ENCODE measurements at places on chromosomes 5 and 9.
A peak's percentile ranks its signal among the peaks of the same experiment; 100 is the strongest.

- H3K27me3 ChIP-seq, result peaks cover 19% of the 10 kb centered on the region
- no peak overlapping the region for H3K27ac ChIP-seq
- H3K4me3 ChIP-seq, result no peak overlapping the region
- DNase-seq, result no peak
Measured at GRCh38 chr9:87149799-87150198, 202.5 kb upstream of the GAS1 start.

- H3K27ac ChIP-seq, result no peak overlapping the region
- no peaks in the 10 kb centered on the region for H3K36me3 ChIP-seq
- no peaks in the 10 kb centered on the region for H3K27me3 ChIP-seq
- H3K4me3 ChIP-seq, result no peak overlapping the region
- DNase-seq, result no peak
Measured at GRCh38 chr9:136058801-136059302, 36.2 kb downstream of the NACC2 start.

- H3K4me3 ChIP-seq, result no peak overlapping the region
- DNase-seq, result no peak
- H3K27me3 ChIP-seq, result no peaks in the 10 kb centered on the region
- H3K4me1 ChIP-seq, result no peaks in the 10 kb centered on the region
- peaks cover 6% of the 10 kb centered on the region for H3K36me3 ChIP-seq
Measured at GRCh38 chr9:112121633-112122032, 53.5 kb downstream of the SUSD1 start.

GRCh38 chr9:86614871-86615849 lies 260.9 kb upstream of the TUT7 start:
- H3K27me3 ChIP-seq, result no peaks in the 10 kb centered on the region
- H3K4me1 ChIP-seq, result no peaks in the 10 kb centered on the region
- H3K4me3 ChIP-seq, result no peak overlapping the region
- H3K27ac ChIP-seq, result no peak overlapping the region
- no peaks in the 10 kb centered on the region for H3K36me3 ChIP-seq
- DNase-seq, result no peak

GRCh38 chr9:87178302-87178701 lies 231.0 kb upstream of the GAS1 start:
- no peak overlapping the region for H3K4me3 ChIP-seq
- no peaks in the 10 kb centered on the region for H3K4me1 ChIP-seq
- no peaks in the 10 kb centered on the region for H3K36me3 ChIP-seq
- no peaks in the 10 kb centered on the region for H3K27me3 ChIP-seq
- DNase-seq, result no peak

DNA sequence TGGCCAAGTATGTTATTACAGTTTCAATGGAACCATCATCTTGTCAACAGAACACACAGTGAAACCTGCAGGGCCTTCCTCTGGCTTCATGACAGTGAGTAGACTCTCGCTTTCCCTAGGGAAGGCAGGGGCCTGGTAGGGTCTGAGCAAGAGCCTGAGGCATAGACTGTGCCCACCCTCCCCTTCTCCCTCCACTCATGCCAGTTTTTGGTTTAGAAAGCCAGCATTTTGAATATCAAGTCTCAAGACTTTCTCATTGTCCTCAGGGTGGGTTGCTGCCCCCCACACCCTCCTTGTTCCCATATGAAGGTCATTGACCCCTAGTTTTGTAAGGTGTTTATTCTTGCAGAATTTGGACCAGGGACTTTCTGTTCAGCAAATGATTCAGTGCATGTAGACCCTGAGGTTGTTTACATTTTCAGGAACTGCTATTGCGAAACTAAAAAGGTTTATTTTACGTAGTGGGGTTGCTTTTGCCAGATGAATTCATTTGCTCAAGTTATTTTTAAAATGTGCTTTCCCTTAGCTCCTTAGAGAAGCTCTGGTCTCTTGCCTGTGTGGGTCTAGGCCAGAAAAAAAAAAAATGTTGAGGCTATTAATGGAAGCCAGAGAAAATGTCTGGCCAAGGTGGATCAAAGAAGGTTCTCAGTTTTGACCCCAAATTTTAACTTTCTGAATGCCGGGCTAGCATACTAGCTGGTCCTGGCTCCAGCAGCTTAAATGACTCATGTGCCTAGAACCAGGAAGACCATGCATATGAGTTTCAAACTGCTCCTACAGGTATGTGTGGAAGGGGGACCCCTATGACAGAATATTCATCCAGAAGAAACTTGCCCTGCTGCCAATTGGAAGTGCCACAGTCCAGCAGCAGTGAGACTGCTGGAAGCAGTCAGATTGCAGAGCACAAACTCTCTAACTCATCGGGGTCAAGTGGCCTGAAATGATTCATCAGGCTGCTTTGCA lies 10.1 kb upstream of the MOB3B start:
- no peak overlapping the region for H3K4me3 ChIP-seq
- no peak overlapping the region for H3K27ac ChIP-seq
- H3K4me1 ChIP-seq, result no peaks in the 10 kb centered on the region

DNA sequence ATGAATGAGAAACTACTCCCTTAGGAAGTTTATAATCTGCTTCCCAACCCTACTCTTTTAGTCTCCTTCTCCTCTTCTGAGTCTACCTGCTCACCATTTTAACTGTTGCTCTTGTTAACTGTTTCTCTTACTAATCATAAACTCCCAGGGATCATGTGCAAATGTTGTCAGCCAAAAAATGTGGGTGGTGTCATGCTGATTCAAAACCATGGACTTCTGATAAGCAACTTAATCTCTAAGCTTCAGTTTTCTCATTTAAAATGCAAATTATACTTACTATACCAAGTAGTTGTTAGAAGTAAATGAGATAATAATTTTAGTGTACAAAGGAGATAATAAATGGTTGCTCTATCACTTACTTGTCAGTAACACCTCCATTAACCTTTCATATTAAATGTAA lies 45.9 kb upstream of the TLX3 start:
- peaks cover 10% of the 10 kb centered on the region for H3K4me1 ChIP-seq
- no peaks in the 10 kb centered on the region for H3K27me3 ChIP-seq
- no peaks in the 10 kb centered on the region for H3K36me3 ChIP-seq
- no peak overlapping the region for H3K27ac ChIP-seq

- H3K4me3 ChIP-seq, result peak overlapping the region; percentile 81
- no peaks in the 10 kb centered on the region for H3K36me3 ChIP-seq
- DNase-seq, result peak; percentile 85
Measured at GRCh38 chr9:129737479-129738274, 15.2 kb downstream of the PTGES start.

DNA sequence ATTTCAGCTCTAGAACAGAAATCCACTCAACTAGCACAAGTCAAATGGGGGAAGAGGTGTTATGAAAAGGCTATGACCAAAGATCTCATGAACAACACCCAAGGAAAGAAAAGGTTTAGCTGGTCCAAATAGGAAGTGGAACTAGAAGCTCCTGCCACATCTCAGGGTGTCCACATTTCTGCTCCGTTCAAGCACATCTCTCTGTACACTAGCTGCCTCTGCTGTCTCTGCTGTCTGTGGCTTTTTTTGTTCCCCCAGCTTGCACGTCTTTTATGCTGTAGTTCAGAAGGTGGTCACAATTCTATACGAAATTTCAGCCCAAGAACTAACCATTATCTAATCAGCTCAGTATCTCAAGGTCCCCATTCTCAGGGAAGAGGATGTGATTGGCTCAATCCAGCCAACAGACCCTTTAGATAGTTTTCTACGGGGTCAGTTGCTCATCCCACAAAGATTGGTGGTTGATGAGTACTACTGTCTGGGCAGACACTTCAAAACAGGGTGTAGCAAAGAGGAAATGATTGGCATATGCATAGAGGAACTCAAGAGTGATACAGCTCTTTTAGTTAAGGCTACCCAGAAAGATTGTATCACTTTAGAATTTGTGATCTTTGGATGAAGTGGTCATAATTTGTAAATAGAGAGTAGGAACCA lies 44.0 kb downstream of the FANCC start:
- H3K4me3 ChIP-seq, result no peak overlapping the region
- no peak overlapping the region for H3K27ac ChIP-seq
- peaks cover 5% of the 10 kb centered on the region for H3K4me1 ChIP-seq
- H3K27me3 ChIP-seq, result no peaks in the 10 kb centered on the region
- no peak for DNase-seq
- H3K36me3 ChIP-seq, result no peaks in the 10 kb centered on the region

DNA sequence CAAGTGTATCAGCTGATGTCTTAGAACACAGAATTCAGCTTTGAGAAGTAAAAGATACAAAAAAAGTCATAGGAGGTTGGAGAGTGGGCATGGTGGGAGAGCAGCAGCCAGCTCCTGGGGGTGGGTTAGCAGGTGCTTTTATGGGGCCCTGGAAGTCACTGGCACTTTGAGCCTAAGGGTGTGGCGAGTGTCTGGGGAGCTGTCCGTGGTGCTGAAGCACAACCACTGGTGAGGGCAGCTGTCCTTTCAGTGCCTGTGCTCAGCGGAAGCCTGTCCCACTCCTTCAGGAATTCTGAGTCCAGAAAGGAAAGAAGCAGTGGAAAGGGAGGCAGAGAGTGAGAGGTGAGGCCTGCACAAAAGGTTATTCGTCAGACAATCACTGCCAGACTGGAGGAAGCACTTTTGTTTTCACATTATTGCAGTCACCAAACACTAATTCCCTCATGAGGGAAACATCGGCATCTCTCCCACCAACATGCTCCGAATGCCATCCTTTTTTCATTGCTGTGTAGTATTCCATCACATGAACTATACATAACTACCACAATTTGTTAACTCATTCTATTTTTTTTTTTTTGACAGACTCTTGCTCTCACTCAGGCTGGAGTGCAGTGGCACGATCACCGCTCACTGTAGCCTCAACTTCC lies 59.4 kb upstream of the RAPGEF1 start:
- H3K4me1 ChIP-seq, result no peaks in the 10 kb centered on the region
- DNase-seq, result no peak
- H3K27me3 ChIP-seq, result no peaks in the 10 kb centered on the region
- H3K27ac ChIP-seq, result no peak overlapping the region
- H3K4me3 ChIP-seq, result no peak overlapping the region

- no peak for DNase-seq
- H3K27me3 ChIP-seq, result no peaks in the 10 kb centered on the region
- H3K4me1 ChIP-seq, result peaks cover 10% of the 10 kb centered on the region
- no peaks in the 10 kb centered on the region for H3K36me3 ChIP-seq
- H3K4me3 ChIP-seq, result peak overlapping the region; percentile 69
Measured at GRCh38 chr9:78297672-78297961, 692 bp downstream of the PSAT1 start.

DNA sequence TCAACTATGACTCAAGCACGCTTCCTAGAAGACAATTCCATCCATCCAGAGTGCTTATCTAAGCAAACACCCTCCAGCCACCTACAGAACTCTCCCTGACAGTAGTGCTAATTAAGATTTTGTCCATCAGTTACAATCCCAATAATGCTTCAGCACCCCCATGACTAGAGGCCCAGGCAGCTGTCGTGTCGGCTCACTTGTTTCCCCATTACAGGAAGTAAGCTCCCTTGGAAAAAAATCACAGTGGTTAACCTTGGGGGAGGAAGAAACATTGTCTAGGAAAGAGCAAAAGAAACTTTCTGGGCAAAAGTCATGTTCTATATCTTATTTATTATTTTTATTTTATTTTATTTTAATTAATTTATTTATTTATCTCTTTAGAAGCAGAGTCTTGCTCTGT lies 108.8 kb upstream of the LPAR1 start:
- no peak overlapping the region for H3K27ac ChIP-seq
- H3K4me1 ChIP-seq, result no peaks in the 10 kb centered on the region

DNA sequence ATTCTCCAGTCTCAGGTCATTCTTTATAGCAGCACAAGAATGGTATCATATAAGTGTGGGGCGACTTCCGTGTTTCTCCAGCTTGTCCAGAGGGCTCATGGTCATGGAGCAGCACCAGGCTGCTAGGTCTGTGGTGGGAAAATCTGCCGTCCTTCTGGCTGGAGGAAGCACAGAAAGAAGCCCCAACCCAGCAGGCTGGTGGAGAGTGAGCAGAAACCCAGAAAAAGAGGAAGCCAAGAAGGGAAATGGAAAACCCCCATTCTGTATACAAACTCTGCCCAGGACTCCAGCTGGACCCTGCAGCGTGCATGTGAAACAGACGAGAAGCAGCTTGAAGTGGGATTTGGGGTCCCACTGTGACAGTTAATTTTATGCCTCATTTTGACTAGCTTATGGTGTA lies 34.3 kb upstream of the OLFM1 start:
- H3K27me3 ChIP-seq, result no peaks in the 10 kb centered on the region
- H3K27ac ChIP-seq, result no peak overlapping the region
- no peak overlapping the region for H3K4me3 ChIP-seq

GRCh38 chr5:154844809-154845208 lies 5.6 kb downstream of the FAXDC2 start:
- H3K4me3 ChIP-seq, result no peak overlapping the region
- no peak overlapping the region for H3K27ac ChIP-seq

DNA sequence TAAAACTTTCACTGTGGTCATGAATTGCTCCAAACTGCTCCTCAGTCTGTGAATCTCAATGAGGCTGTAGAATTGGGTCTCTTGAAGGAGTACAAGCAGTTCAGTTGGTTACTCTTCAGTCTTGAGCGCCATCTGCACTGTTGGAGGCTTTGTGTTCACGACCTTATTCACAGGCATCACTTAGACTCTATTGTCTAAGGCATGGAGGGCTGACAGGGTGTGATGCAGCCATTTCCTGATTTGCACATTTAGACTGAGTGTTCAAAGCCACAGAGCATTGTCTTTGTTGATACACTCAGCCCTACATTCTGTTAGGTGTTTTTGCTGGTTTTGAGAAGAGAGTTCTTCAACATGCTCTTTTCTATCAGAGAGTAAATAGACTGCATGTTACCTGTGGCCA lies 355.9 kb upstream of the RIOK2 start:
- DNase-seq, result no peak
- H3K36me3 ChIP-seq, result no peaks in the 10 kb centered on the region
- H3K27ac ChIP-seq, result no peak overlapping the region
- H3K4me1 ChIP-seq, result no peaks in the 10 kb centered on the region
- H3K4me3 ChIP-seq, result no peak overlapping the region

GRCh38 chr9:96087669-96088299 lies 212.3 kb downstream of the ERCC6L2 start:
- no peak for DNase-seq
- H3K4me1 ChIP-seq, result no peaks in the 10 kb centered on the region
- H3K27ac ChIP-seq, result no peak overlapping the region
- H3K36me3 ChIP-seq, result no peaks in the 10 kb centered on the region
- no peak overlapping the region for H3K4me3 ChIP-seq

DNA sequence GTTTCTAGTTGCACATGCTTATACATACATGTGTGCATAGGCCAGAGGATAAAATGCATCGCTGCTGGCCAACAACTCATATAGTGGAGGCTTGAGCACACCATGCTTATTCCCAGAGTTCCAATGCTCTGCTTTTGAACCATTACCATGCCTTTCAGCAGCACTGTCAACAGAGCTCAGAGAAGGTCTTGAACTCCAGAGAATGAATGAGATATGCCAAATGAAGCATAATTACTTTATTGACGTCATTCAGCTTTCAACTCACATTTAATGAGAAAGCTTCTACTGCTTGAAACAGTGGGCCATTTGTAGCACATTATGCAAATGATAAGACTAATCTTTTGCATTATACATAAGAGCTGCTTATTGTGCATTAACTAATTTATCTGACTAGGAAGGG lies 765.3 kb upstream of the GRAMD2B start:
- H3K36me3 ChIP-seq, result no peaks in the 10 kb centered on the region
- no peak overlapping the region for H3K27ac ChIP-seq
- H3K4me3 ChIP-seq, result no peak overlapping the region
- DNase-seq, result no peak
- no peaks in the 10 kb centered on the region for H3K27me3 ChIP-seq
- H3K4me1 ChIP-seq, result no peaks in the 10 kb centered on the region

- no peak for DNase-seq
- H3K4me1 ChIP-seq, result no peaks in the 10 kb centered on the region
- H3K4me3 ChIP-seq, result no peak overlapping the region
- H3K27me3 ChIP-seq, result no peaks in the 10 kb centered on the region
Measured at GRCh38 chr9:69621730-69622460, 50.3 kb downstream of the APBA1 start.
